ENCODE measurements at places on chromosomes 12 and 14. TPM values are rescaled to one million over a fixed set of nuclear protein-coding genes. Genes with fewer than 3 reads are reported as not detected.

Gene P2RX2
- total RNA-seq, result not detected

Gene CLEC4A
- not detected for total RNA-seq

DNA sequence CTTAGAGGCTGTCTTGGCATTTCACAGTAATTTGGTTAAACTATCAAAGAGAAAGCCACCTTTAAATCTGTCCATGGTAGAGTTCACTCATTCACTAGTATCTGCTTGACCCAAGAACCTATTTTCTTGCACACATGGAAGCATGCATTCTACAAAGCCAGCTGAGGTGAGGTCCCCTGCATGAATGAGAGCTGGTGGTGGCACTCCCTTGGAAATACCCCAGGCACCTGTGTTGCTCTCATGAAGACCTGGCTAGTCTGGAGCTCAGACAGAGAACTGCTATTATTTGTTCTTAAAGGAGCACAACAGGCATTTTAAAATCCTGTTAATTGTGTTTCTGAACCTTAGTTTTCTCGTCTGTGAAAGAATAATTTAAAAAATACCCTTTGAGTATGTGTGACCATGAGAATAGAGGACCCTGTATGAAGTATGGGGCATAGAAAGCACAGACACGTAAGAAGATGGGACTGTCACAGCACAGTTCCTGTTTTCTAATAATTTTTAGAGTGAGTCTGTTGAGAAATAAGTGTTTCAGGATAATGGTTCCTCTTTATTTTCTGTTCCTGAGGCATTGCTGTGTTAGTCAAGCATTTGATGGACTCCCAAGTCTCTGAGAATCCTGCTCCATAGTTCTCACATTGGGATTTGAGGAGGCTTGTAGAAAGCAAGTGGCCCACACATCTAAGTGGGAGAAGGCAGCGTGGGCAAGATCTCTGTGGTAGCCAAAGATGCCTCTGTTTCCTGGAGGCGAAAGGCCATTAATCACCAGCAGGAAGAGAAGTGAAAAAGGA, 10.9 kb downstream of the RGS6 start:
- H3K4me3 ChIP-seq, result no peak overlapping the region
- H3K36me3 ChIP-seq, result no peaks in the 10 kb centered on the region
- H3K27ac ChIP-seq, result no peak overlapping the region
- no peaks in the 10 kb centered on the region for H3K27me3 ChIP-seq
- H3K4me1 ChIP-seq, result no peaks in the 10 kb centered on the region

DNA sequence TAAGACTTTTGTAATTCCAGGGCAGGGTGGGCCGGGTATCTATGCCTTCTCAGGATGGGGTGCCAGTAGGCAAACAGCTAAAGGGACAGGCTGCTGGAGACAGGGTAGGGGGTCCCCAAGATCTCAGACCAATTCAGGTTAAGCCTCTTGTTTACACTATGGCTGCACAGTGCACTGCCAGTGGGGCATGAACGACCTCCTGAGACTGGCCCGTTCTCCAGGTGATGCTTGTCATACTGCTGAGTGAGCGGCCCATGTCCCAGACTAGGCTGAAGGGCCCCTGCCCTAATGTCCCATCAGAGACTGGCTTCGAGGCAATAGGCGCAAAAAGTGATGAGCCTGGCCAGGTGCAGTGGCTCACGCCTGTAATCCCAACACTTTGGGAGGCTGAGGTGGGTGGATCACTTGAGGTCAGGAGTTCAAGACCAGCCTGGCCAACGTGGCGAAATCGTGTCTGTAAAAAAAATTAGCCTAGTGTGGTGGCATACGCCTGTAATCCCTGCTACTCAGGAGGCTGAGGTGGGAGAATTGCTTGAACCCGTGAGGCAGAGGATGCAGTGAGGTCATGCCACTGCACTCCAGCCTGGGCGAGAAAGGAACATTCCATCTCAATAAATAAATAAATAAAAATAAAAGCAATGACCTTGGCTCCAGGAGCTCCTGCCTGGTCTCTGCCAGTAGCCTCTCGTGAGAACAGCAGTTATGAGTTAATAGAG, 12.6 kb downstream of the SLC25A29 start:
- no peak overlapping the region for H3K27ac ChIP-seq
- no peaks in the 10 kb centered on the region for H3K36me3 ChIP-seq
- H3K4me1 ChIP-seq, result peaks cover 7% of the 10 kb centered on the region
- DNase-seq, result no peak
- no peak overlapping the region for H3K4me3 ChIP-seq

GRCh38 chr12:32870716-32871115, 25.9 kb downstream of the PKP2 start:
- no peak overlapping the region for H3K4me3 ChIP-seq
- H3K27ac ChIP-seq, result no peak overlapping the region
- no peak for DNase-seq
- H3K4me1 ChIP-seq, result peaks cover 18% of the 10 kb centered on the region

GRCh38 chr14:20830831-20831230, 28.2 kb upstream of the RNASE1 start:
- no peaks in the 10 kb centered on the region for H3K36me3 ChIP-seq
- H3K4me3 ChIP-seq, result no peak overlapping the region
- DNase-seq, result no peak
- H3K27me3 ChIP-seq, result no peaks in the 10 kb centered on the region

DNA sequence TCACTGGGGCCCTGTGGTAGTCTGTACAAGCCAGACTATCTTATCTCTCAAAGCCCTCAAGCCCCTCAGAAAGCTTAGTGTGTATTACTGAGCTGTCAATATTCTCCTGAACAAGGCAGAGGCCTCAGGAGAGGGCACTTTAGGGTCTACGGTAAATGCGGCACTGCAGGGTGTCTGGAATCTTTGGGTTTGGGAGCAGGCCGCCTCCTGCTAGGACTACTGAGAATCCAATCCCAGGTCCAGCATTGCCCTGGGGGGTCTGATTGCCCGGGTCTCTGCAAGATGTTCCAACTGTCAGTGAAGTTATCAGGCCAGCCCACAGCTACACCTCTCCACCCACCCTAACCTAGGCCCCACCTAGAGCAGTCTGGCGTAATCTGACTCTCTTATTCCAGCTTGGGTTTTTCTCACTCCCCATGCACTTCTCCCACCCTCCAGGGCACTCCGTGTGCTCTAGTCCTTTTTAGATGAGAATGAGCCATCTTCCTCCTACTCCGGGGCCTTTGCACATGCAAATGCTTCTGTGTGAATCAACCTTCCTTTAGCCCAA, 4.3 kb upstream of the ZFP36L1 start:
- peaks cover 13% of the 10 kb centered on the region for H3K4me1 ChIP-seq
- no peak overlapping the region for H3K4me3 ChIP-seq
- no peaks in the 10 kb centered on the region for H3K36me3 ChIP-seq

DNA sequence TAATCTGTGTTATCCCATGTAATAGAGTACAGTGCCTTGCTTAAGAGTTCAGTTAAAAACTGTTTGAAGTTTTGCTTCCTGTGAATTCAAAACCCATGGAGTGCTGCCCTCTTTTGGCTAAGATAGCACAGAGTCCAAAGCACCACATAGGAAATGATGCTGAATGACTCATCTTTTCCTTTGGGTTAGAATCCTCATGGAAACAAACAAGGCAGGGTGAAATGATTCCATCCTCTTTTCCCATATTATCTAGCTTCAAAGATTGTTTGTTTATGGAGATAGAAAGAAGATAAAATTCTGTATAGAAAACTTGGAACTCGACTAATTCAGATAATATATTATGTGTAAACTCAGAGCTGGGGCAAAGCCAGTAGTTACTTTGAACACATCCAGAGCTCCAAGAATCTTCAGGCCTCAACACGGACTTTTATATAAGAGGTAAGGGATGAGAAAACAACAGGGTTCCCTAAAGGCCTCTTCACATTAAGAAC, 87.4 kb downstream of the OTOGL start:
- peak overlapping the region; percentile 67 for H3K27ac ChIP-seq
- DNase-seq, result peak; percentile 93
- no peaks in the 10 kb centered on the region for H3K36me3 ChIP-seq
- H3K4me3 ChIP-seq, result no peak overlapping the region
- H3K4me1 ChIP-seq, result no peaks in the 10 kb centered on the region
- H3K27me3 ChIP-seq, result no peaks in the 10 kb centered on the region
